ENCODE measurements at places on chromosomes 16 and 17. TPM values are rescaled to one million over a fixed set of nuclear protein-coding genes. Genes with fewer than 3 reads are reported as not detected.

The SPEM2 gene
- total RNA-seq = 0.24 TPM

The STAC2 gene
- 2.8 TPM for total RNA-seq

The KIAA0513 gene
- total RNA-seq = 2.9 TPM

The CSF3 gene
- not detected for total RNA-seq

The HOXB4 gene
- 9.7 TPM for total RNA-seq

The RPS15A gene
- total RNA-seq = 1,282 TPM

The RNF227 gene
- total RNA-seq = 1.1 TPM

The ASGR1 gene
- total RNA-seq = 8.0 TPM

The CKLF gene
- total RNA-seq = 49.8 TPM

The GDE1 gene
- 63.5 TPM for total RNA-seq

The KLHL36 gene
- 22.0 TPM for total RNA-seq

The EVI2B gene
- 0.92 TPM for total RNA-seq
